ENCODE measurements at places on chromosomes 2 and 18. TPM values are rescaled to one million over a fixed set of nuclear protein-coding genes. Genes with fewer than 3 reads are reported as not detected.
A peak's percentile ranks its signal among the peaks of the same experiment; 100 is the strongest.

ADCYAP1 gene
- total RNA-seq: 0.13 TPM

GRCh38 chr2:7030810-7031209 is 113.6 kb downstream of the RNF144A start:
- peaks cover 22% of the 10 kb centered on the region for H3K4me1 ChIP-seq
- H3K27me3 ChIP-seq: no peaks in the 10 kb centered on the region
- peaks cover 46% of the 10 kb centered on the region for H3K36me3 ChIP-seq
- H3K4me3 ChIP-seq: no peak overlapping the region
- no peak for DNase-seq

DNA sequence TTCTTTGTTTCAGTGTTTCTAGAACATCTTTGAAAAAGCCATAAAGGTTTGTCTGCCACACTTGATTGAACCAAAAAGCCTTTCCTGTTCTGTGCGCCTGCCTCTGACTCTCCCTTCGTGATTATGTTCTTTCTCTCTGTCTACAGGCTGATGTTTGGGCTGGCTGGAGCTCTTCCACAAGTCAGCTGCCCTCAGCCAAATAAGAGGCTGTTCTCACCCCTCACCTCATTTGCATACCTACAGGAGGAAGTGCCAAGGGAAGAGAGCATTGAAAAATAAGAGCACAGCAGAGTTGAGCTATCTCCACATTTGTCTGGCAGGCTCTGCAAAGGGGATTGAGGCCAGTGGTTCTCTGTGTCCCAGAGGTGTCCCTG is 15.8 kb downstream of the INPP5D start:
- H3K4me1 ChIP-seq: peaks cover 14% of the 10 kb centered on the region
- H3K4me3 ChIP-seq: no peak overlapping the region
- no peaks in the 10 kb centered on the region for H3K36me3 ChIP-seq
- no peak overlapping the region for H3K27ac ChIP-seq

- H3K4me1 ChIP-seq: peaks cover 8% of the 10 kb centered on the region
- peak; percentile 30 for DNase-seq
- no peak overlapping the region for H3K4me3 ChIP-seq
- H3K36me3 ChIP-seq: peaks cover 7% of the 10 kb centered on the region
Observed at GRCh38 chr18:63301434-63301833, 18.1 kb downstream of the BCL2 start.

GRCh38 chr18:70418546-70419311 is 129.9 kb downstream of the SOCS6 start:
- H3K4me1 ChIP-seq: no peaks in the 10 kb centered on the region
- H3K27me3 ChIP-seq: no peaks in the 10 kb centered on the region
- H3K36me3 ChIP-seq: no peaks in the 10 kb centered on the region
- DNase-seq: no peak
- H3K27ac ChIP-seq: no peak overlapping the region
- no peak overlapping the region for H3K4me3 ChIP-seq

DNA sequence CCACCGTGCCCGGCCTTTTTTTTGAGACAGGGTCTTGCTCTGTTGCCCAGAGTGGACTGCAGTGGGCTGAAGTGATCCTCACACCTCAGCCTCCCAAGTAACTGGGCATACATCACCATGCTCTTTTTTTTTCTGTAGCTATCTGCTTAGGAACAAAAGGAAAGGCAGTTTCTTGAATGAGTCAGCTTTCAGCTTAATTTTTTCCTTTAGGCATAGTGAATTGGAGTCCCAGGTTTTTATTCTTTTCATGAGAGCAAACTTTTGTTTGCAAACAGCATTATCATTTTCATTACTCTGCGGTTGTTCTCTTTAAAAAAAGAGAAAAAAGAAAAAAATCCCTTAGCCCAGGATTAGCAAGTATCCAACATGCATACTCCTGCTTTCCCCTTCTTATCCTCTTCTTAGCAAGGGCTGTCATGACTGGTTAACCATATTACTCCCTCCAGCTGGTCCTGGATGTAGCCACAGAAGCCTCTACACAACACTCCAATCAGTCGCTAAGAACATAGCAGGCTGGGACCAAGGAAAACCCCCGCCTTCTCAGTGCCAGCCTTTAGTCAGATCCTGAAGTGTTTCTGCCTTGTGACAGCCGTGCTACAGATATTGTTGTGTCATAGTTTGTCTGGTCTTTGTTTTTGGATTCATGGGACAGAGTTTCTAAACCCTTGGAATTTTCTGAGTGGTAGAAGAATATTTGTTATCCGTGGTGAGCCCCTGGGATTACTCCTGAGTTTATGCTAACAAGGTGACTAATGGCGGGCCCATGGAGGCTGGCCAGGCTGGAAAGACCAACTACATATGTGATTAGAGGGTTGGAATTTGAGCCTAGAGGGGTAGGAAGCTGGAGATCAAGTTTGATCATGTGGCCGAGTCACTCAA is 23.3 kb upstream of the ST3GAL5 start:
- no peak overlapping the region for H3K27ac ChIP-seq
- no peaks in the 10 kb centered on the region for H3K27me3 ChIP-seq
- H3K36me3 ChIP-seq: peaks cover 4% of the 10 kb centered on the region
- DNase-seq: no peak

- no peaks in the 10 kb centered on the region for H3K36me3 ChIP-seq
- H3K27ac ChIP-seq: no peak overlapping the region
- DNase-seq: no peak
- H3K27me3 ChIP-seq: no peaks in the 10 kb centered on the region
Observed at GRCh38 chr2:106664669-106665068, 177.5 kb downstream of the CD8B2 start.

DNA sequence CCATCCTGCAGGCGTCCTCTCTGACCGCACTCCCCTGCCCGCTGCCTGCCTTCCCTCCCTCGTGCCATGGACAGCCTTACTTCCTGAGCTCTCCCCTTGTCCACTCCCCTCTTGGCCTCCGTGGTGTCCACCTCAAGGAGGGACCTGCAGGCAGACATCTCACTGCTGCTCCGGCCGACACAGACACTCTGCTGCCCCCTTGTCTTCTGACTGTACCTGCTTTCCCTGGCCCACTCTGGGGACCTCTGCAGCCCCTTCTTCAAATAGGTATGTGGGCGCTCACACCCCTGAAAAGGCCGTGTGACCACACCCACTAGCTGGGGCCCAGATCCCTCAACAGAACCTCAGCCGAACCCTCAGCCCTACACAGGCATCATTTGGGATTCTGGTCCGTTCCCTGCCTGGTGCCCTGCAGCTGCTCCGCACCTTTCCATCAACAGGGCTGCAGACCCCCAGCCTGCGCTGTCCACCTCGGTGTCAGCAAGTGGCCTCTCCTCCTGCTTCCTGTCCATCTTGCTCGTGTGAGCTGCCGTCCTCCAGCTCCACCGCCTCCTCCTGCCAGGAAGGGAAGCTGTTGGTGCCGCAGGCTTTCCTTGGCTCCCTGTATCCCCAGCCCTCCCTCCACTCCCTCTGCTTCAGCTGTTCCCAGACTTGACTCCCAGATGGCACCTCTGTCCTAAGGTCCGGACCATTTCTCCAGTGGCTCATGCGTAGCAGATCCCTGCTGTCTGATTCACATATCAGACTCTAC is 94.1 kb downstream of the KLHL29 start:
- H3K27me3 ChIP-seq: peaks cover 5% of the 10 kb centered on the region
- H3K4me1 ChIP-seq: peaks cover 9% of the 10 kb centered on the region
- H3K27ac ChIP-seq: no peak overlapping the region
- H3K4me3 ChIP-seq: no peak overlapping the region

DNA sequence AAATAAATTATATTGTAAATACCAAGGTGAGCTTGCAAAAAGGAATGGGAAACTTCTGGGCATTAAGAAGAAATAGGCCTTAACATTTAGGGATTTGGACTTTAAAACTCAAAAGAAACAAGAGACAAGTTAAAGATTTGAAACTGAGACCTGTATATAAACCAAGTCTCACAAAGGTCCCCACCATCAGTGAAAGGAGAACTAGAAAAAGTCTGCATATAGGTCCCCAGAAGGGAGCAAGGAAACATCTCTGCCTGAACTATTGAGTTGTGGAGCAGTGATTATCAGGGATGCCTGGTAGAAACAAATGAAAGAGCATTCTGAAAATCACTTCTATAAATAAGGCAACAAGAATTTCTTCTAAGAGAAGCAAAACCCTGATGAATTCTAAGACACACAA is 30.5 kb upstream of the ITGAV start:
- no peaks in the 10 kb centered on the region for H3K27me3 ChIP-seq
- H3K4me3 ChIP-seq: no peak overlapping the region
- no peaks in the 10 kb centered on the region for H3K36me3 ChIP-seq
- no peak for DNase-seq
- no peaks in the 10 kb centered on the region for H3K4me1 ChIP-seq
- no peak overlapping the region for H3K27ac ChIP-seq

- H3K36me3 ChIP-seq: peaks cover 47% of the 10 kb centered on the region
- DNase-seq: no peak
- no peaks in the 10 kb centered on the region for H3K4me1 ChIP-seq
- H3K4me3 ChIP-seq: no peak overlapping the region
- no peaks in the 10 kb centered on the region for H3K27me3 ChIP-seq
Observed at GRCh38 chr18:13051159-13051558, 60.0 kb downstream of the CEP192 start.

DNA sequence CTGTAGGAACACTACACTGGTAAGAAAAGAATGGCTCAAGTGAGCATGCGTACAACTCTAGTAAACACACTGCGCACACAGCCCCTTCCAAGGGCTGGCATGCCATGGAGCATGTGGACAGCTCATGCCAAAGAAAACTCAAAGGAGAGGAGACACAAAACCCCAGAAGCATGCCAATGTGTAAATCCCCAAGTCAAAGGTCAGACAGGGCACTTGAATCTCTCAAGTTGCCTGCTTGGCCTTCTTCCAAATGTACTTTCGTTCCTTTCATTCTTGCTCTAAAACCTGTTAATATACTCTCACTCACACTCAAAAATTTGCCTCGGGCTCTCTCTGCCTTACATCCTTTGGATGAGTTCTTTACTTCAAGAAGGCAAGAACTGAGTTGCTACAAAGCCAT is 365.3 kb downstream of the NBAS start:
- H3K36me3 ChIP-seq: no peaks in the 10 kb centered on the region
- no peaks in the 10 kb centered on the region for H3K4me1 ChIP-seq
- H3K27ac ChIP-seq: no peak overlapping the region
- H3K27me3 ChIP-seq: no peaks in the 10 kb centered on the region

DNA sequence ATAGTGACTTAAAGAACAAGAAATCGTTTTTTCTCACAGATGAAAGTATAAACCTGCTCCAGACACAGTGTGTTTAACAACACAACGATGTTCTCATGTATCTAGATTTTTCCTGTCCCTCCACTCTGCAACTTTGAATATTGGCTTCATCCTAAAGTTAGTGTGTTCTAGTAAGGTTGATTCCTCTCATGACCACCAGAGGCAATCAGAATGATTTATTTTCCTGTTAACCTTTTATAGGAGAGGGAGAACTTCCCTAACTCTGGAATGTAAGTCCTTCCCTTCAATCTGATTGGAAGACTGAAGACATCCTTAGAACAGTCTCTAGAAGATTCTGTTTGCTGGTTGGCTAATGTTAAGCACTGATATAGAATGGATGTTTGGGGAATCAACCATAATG is 41.0 kb upstream of the TAF4B start:
- no peaks in the 10 kb centered on the region for H3K27me3 ChIP-seq
- DNase-seq: no peak
- no peaks in the 10 kb centered on the region for H3K4me1 ChIP-seq
- H3K36me3 ChIP-seq: no peaks in the 10 kb centered on the region
